Stimulated activated CD4-positive, alpha-beta T cell treated with anti-CD3 and anti-CD28 coated beads, TNF-alpha, amount 100 ng/mL, for 48 hours (primary cell): ENCODE measurements at places on chromosomes 7 and 10.
A peak's percentile ranks its signal among the peaks of the same experiment; 100 is the strongest.

- no peak for DNase-seq
Measured at GRCh38 chr7:106128836-106129235, 16.7 kb upstream of the SYPL1 start.

- peak; percentile 70 for DNase-seq
Measured at GRCh38 chr10:118850418-118851061, 95.8 kb upstream of the CACUL1 start.

DNA sequence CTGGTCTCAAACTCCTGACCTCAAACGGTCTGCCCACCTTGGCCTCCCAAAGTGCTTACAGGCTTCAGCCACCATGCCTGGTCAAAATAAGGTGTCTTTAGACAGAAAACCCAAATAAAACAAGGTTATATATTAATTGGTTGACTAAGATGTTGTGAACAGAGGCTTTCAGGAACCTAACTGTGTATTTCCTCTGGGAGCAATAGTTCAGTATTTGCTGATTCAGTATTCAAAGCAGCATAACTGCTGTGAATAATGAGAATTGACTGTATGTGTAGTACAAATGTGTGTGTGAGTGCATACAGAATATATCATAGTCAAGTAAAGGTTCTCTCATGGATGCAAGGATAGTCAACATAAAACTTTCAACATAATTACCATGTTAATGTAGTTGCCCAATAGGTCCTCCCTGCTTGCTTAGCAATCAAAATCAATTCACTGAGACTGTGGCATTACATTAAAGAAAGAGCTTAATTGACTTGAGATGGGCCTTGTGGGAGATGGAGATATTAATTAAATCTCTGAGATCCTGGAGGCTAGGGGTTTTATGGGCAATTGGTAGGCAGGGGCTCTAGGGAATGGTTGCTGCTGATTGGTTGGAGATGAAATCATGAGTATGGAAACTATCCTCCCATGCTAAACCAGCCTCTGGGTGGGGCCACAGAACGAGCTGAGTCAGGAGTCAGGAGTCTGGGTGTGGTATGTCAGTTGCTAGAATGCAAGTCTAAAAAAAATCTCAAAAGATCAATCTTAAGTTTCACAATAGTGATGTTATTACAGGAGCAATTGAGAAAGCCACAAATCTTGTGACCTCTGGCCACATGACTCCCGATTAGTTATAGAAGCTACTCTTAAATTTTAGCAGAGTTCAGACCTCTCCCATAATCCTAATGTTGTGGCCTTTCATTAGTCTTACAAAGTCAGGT is 162.7 kb downstream of the AKR1D1 start:
- no peak for DNase-seq

GRCh38 chr10:51244748-51245490 is 170.6 kb downstream of the PRKG1 start:
- no peak for DNase-seq

DNA sequence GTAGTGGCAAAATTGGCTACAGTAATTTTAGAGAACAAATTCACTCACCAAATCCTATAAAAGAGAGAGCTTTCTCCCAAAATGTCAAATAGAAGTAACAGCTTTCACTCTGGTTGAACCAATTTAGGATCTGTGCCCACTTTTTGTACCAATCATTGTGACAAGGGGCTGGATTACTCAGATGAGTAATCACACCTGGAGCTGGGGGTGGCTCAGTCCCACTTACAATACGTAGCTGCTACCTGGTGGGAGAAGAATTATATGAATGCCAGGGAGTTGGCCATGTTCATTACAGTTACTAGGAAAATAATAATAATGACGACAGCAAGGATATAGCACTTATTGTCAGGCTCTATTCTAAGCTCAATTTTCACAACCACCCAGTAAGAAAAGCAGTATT is 23.4 kb upstream of the SLC26A3 start:
- DNase-seq: no peak

- DNase-seq: no peak
Measured at GRCh38 chr10:67308912-67309311, 383.1 kb downstream of the LRRTM3 start.

DNA sequence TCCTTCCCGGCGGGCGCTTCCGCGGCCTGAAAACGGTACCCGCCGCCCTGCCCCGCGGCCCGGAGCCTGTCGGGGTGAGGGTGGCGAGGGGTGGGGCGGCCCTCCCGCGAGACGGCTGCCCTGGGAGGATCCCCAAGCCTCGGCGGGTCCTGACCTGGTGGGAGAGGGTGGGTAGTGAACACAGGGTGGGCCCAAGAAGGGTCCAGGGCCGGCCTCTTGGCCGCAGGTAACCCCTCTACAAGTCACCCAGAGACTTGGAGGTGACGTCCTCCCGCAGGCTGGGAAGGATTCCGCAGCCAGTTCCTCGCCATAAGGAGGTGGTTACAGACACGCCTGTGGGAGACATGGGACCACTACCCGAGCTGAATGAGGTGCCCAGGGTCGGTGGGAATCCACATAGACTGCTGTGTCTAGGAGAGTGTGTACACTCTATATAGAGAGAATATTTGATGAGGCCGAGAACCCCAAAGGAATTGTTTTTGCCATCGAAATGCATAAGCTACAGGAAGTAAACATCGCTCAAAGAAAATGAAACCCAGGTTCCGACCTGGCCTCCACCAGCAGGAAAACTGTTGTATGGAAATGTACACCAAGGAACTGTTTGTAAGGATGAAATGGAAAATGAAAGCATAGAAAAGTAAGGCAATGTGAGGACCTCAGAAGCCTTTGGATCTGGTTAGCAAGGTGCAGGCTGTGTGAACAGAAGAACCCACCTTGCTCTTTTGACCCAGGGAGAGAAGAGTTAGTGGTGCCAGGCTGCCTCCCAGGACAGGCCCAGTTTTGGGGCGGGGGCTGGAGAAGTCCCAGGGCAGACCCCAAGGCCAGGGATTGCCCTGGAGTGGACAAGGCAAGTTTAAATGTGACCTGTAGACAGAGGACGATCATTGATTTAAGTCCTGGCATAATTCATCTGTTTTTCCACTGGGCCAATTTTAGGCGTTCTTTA is 659 bp downstream of the OPTN start:
- DNase-seq: no peak

GRCh38 chr7:100122067-100122466 is 2.6 kb downstream of the CNPY4 start:
- no peak for DNase-seq

- no peak for DNase-seq
Measured at GRCh38 chr7:159209429-159209828, 64.8 kb upstream of the VIPR2 start.

- DNase-seq: no peak
Measured at GRCh38 chr7:69428089-69428488, 170.2 kb upstream of the AUTS2 start.

GRCh38 chr7:150341263-150342120 is at the start of gene RARRES2:
Gene RARRES2 (minus strand): TSS chr7:150341629. CDS start chr7:150340609, 1,020 bp downstream.
- DNase-seq: no peak

DNA sequence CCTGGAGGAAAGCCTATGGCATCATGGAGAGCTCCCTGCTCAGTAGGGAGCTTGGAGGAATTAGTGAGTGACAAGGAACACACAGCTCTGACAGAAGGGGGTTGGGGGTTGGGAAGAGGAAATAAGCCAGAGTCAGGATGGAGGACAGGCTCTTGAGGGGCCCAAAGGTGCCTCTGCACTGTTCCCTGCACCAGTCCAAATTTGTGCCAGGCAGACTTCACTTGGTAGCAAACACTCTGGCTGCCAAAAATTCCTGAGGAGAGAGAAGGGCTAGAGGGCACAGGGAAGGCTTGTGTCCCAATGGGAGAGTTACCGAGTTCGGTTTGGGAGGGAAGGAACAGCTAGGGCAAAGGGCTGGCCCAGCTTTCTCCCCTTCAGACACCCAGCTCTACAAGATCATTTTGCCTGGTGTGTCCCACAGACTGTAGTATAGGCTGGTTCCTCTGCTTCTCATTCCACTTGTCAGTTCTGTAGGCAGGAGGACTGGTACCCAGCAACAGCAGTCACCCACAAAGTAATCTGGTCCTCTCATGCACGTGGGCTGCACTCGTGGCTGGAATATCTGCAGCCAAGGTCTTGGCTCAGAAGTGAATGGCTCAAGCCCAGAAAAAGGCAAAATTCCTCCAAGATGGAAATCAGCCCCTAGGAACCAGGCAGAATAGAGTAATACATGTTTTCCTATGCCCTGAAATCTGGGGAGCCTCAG is 8.0 kb upstream of the KCNIP2 start:
- DNase-seq: no peak

GRCh38 chr7:152076324-152076821 is 50.9 kb downstream of the GALNT11 start:
- DNase-seq: no peak

DNA sequence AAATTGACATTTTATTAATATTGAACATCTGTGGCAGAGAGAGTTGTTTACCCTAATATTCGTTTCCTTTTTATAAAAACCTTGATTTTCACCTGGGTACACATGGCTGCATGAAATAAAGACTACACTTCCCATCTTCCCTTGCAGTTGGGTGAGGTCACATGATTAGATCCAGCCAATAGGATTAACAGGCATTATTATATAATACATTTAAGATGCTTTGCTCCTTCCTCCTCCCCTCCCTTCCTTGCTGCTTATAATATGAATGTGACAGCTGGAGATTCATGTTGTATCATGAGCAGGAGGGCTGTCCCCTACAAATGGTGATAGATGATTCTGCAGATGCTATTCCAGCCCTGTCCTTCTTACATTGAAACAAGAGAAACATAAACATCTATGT is 146.6 kb downstream of the SH2D4B start:
- no peak for DNase-seq

DNA sequence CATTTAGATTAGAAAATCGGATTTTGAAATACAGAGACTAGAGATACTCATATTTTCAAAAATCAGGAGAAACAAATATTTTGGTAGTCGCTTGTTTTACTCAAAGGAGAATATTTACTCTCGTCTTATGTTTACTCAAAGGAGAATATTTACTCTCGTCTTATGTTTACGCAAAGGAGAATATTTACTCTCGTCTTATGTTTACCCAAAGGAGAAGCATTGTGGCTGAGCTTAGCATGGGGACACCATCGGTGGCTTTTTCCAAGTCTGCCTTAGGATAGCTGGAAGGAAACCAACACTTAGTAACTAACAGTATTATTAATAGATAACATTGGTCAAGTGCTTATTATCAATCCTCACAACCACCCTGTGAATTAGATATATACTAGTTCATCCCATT is 71.8 kb downstream of the SNX10 start:
- DNase-seq: no peak

DNA sequence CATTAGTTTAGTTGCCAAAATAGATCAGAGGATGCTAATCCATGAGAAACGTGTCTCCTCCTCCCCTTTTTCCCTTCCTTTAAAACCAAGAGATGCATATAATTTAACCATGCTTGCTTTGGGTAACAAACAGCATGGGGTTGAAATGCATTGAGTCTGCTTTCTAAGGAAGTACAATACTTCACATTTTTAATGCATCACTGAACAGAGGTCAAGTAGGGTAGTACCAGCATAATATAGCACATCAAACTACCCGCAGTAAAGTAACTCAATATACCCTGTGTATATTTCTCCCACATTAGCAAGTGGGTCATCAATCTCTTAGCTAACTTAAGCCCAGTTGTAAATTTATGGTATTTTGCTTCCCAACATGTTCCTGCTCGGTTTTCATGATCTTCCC is 239.3 kb upstream of the SEMA3C start:
- no peak for DNase-seq

DNA sequence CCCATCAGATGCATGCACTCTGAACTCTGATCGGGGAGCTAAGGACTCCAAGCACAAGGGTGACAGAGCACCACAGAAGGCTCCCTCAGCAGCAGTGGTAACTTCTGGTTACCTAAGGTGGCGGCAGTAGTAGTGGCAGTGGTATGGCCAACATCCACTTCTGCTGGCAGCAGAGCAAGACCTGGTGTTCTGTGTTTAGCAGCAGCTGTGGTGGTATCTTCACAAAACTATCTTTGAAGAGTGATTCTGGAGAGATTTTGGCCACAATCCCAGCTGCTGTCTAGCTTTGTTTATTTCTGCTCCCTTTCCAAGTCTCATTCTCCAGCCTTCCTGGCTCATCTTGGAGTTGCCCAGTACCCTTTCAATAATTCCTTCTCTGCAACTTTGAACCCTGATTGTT is 102.4 kb upstream of the LRGUK start:
- no peak for DNase-seq

DNA sequence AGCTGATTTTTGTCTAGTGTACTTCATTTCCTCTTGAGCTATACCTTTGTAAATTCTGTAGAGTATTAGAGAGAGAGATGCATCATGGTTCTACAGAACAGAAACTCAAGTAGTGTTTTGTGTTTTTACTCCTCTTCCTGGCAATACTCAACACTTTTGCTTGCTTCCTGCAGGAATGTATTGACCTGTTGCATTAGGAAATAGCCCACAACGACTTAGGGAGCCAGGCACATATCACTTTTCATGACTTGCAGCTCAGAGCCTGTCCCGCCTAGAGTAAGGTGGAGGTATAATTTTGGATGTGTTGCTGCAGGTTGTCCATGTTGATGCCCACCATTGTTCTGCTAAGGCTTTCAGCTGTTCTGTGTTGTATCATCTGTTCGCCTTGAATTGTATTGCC is 216.3 kb downstream of the SDK1 start:
- no peak for DNase-seq

DNA sequence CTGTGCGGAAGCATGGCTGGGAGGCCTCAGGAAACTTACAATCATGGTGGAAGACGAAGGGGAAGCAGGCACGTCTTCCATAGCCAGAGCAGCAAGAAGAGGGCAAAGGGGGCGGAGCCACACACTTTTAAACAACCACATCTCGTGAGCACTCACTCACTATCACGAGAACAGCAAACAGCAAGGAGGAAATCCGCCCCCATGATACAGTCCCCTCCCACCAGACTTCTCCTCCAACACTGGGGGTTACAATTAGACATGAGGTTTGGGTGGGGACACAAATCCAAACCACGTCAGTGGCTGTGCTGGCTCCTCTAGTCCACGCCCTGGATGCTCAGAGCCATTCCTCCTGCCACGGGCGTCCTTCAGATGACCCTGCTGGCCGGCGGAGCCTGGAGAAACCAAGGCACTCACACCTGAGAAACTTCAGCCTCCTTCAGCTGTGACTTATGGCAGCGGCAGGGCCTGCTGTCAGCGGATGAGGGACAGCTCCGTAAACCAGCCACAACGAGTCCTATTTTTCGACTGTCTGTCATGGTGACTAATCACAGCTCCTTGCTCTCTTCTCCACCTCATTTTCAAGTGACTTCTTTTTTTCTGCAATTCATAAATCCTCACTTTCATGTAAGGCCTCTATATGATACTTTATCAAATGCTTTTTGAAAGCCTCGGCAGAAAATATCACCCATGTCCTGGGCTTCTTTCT is 167.9 kb upstream of the PFKP start:
- DNase-seq: no peak

DNA sequence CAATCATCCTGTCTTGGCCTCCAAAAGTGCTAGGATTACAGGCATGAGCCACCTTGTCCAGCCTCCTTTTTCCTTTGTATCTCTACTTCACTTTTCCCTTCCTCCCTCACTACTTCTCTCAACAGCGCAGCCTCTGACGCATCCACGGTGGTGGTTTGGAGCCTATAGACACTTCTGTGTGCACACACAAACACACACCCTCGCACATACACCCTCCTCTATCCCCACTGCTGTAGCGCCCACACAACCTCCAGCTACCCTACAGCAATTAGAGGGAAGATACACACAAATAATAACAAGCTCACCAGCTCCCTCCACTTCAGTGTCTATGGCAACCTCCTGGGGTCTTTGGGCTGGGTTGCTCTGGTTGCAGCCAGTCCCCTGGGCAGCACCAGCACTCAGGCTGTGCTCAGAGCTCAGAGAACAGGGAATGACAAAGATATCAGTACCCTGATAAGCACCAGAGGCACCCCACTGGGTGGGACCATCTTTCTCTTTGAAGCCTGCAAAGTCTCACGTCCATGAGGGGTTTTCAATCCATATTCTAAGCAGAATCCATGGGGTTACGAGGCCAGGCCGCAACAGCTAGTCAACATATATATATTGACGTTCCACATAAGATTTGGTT is 3.3 kb upstream of the CAMK2G start:
- no peak for DNase-seq
